HuH-7.5 (cell line): ENCODE measurements at places on chromosomes 4 and X.

DNA sequence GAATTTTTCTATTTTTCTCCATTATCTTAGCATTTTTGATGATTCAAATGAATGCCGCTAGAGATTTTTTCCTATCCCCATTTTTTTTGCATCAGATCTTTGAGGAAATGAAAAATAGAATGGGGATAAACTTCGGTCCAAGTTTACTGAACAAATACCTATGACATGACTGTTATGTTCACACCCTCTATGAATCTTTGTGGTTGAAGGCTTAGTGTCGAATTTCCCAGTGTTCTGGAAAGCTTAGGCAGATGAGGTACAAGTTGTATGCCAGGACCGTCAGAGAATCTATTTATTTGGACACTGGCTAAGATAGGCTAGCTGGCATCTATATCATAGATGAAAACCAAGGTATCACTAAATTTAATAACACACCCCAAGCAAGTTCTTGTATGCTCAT, 123.4 kb downstream of the SPCS3 start:
- DNase-seq, result no peak

DNA sequence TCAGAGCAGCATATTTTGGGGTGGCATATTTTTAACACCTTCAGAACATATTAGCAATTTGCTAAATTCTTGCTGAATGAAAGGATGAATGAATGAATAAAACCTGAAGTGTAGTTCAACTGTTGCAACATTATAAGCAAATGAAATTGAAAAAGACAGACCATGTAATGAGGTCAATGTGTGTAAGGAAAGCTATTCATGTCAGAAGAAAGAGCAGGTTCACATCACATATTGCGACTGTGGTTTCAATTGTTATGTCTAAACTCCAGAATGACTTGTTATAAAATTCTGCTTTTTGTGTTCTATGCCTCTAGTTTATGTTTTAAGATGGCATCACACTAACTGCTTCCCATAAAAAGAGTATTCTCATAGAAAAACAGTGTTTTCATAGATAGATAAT, 32.9 kb upstream of the DSPP start:
- no peak for DNase-seq

DNA sequence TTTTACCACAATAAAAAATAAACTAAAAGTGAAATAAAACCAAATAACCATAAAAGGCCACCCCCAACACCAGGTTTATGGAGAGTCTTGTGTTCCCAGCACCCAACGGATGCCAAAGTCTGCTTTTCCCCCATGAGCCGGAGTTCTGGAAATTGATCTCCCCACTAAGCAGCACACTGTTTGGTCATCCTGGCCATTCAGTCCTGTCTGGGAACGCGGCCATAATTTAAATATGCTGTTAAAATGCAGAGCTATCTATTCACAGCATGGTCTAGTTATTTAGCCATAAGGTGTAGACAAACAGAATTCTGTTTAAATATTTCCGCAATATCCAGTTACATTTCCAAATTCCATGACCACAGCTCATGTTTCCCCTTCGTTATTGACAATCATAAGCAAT, 129.6 kb upstream of the TBL1X start:
- DNase-seq, result no peak

DNA sequence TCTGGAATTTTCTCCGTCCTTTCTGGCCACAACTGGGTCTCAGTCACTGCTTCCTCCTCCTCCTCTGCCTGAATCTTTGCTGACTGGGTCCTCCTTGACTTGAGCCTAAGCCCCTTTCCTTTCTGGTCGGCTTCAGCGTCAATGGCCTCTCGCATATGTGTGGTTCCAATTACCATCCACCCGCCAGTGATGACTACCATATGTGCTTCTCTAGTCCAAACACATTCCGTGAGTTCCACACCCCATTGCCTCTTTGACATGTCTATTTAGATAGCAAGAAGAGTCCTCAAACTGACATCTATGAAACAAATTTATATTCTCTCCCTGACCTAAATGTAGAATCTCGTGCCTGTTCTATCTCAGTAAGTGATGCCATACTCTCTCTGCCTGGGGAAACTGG, 19.8 kb downstream of the MXRA5 start:
- DNase-seq, result no peak

GRCh38 chrX:52341493-52341892, 27.3 kb upstream of the XAGE2 start:
- no peak for DNase-seq

- DNase-seq, result no peak
Measured at GRCh38 chr4:102723511-102723910, 37.3 kb downstream of the MANBA start.

DNA sequence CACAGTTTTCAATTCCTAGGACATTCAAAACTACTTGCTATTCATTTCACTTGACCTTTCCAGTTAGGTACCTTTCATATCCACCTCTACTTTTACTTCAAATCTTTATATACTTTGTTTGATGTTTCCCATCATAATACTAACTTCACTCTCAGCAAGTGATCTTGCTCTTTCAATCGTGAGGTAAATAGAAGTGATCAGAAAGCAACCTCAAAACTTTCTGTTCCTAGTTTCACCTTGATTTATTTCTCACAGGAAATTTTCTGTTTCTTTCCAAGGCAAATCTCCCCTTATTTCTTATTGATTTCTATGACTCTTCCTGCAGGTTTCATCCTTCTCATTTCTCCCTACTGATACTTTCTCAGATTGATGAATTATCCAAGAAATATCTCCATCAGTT, 623.5 kb downstream of the FSTL5 start:
- no peak for DNase-seq

DNA sequence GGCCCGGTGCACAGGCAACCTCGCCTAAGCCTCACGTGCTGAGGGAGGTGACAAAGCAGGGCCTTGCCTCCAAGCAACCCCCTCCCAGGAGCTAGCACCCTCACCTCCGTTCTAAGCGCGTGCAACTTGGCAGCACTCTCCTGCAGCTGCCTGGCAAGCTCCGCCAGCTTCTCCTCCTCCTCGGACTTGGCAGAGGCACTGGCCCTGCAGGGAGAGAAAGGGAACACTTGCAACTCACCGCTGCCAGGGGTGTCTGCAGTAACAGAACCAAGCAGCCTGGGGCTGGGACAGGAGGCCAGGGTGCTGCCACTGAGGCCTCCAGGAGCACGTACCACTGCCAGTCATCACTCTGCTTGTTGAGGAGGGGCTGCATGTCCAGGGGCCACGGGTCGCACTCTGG, 10.3 kb upstream of the TREX2 start:
- no peak for DNase-seq

GRCh38 chr4:145828802-145829485, 109.7 kb downstream of the ZNF827 start:
- DNase-seq, result no peak

DNA sequence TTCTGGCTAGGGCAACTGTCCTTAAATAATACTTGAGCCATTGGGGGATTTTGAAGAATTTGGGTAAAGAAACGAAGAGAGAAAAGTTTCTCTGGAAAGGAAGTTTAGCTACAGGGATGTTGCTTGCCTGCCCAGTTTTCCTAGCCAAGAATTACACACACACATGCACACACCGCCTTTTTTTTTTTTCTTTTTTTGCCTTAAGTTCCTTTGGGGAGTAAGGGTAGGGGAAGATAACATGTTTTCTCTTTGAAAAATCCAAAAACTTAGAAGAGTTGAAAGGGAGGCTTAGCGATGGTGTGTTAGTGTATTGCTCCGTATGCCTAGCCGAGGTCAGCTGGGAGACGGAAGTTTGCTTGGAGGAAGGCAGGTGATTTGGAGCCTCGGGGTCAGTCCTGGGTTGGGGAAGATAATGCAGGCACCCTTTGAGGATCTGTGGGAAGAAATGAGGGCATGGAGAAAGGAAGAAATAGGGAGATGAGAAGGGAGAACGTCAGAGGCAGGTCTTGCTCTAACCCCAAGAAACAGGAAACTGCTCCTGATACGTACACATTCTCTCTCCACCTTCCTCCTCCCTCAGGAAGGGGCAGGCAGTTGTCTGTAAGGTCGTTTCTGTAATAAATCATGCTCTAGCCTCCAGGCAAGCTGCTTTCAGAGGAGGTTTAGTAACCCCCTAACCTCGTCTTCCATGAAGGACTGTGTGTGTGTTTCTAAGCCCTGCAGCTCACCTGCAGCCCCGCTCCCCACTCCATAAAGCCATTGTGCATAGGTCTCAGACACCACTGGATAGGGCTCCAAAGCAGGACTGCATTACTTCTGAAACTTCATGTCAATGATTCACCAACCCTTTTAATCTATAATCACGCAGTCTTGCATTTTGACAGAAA, 10.5 kb downstream of the KLF3 start:
- DNase-seq, result no peak
